Vagina (tissue), 2 donors: ENCODE measurements at places on chromosomes 7 and 10. TPM values are rescaled to one million over a fixed set of nuclear protein-coding genes. Genes with fewer than 3 reads are reported as not detected.

DNA sequence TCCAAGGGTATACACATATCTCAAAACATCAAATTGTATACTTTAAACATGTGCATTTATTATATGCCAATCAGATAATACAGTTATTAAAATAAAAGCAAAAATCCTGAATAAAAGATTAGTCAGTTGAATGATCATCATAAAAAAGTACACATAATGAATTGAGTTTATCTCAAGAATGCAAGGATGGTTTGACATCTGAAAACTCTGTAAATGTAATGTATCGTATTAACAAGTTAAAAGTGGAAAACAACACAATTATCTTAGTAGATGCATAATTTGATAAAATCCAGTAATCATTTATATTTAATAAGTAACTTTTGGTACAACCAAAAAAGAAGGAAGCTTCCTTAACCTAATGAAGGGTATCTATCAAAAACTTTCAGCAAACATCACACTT, 86.6 kb downstream of the COL28A1 start:
- DNase-seq, result no peak

- no peak for DNase-seq
These were observed 73.4 kb upstream of the LAMB4 start for GRCh38 chr7:108203537-108203936.

Gene TMEM176B
- total RNA-seq, result 60.6 TPM

Gene ZNF503
- total RNA-seq, result 24.6 TPM

Gene TAF5
- 4.4 TPM for total RNA-seq
